Mammary epithelial cell (primary cell): ENCODE measurements at places on chromosomes 1 and 21. TPM values are rescaled to one million over a fixed set of nuclear protein-coding genes. Genes with fewer than 3 reads are reported as not detected.

The ITGB2 gene
- 0.48 TPM in 1 of 2 replicates, not detected in the other for total RNA-seq

The STYXL2 gene
- not detected for total RNA-seq

The NDUFS5 gene
- total RNA-seq = 259 TPM

The CYP4A22 gene
- not detected for total RNA-seq

The S100A8 gene
- 4.0 TPM for total RNA-seq

The UBXN10 gene
- 3.0 TPM for total RNA-seq

The MINDY1 gene
- total RNA-seq = 30.2 TPM

The CDA gene
- 52.8 and 91.5 TPM in 2 replicates for total RNA-seq

The CRP gene
- not detected in 2 replicates for total RNA-seq
